ENCODE measurements at places on chromosomes 12 and 14. TPM values are rescaled to one million over a fixed set of nuclear protein-coding genes. Genes with fewer than 3 reads are reported as not detected.

DNA sequence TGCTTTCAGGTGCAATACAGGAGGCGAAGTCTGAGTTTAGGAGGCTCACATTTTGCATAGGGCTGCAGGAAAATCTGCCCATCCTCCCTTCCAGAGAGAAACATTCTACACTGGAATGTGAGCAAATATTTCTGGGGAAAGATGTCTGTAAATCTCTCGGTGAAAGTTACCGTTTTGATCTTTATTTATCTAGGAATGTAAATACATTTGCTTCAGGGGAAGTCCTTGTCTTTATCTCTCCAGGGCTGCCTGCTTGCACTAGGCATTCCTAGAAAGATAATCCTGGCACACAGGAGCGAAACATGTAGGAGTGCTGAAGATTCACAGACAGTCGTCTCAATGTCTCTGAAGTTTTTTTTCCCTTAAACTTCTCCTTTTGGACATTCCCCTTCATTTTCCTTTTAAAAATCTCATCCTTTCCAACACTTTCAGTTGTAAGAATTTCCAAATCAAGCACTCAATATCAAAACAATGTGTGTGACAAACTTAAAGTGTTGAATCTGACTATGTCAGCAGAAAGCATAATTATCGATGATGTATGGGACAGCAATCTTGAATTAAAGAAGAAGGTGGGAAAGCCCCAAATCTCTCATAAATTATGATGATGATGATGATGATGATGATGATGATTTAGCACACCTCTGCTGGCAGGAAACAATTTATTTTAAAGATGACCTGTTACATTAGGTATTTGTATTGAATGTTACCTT, 113.4 kb upstream of the RESF1 start:
- no peak for DNase-seq

DNA sequence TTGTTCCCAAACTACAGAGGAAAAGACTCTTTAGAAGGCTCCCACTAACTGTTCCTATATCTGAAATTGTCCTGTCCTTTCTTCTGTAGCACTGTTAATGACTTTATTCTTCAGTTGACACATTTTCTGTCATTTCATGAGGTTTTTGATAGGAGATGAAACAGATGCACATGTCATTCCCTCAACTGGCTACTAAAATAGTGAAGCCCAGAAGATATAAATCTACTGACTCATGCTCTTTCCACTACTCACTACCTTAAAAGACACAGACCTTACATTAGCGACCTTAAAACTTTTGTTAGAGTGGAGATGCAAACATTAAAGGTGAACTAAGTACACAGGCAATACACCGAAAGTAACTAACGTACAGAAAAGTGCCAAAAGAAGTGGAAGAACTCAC, 59.5 kb upstream of the ANKS1B start:
- DNase-seq = no peak

Gene ANO2
- 4.5 TPM for total RNA-seq

Gene SLC17A8
- total RNA-seq = 0.30 TPM

Gene CACNA1C
- total RNA-seq = 0.05 TPM

- DNase-seq = peak; percentile 91
Measured at GRCh38 chr12:121893961-121894460, 5.4 kb downstream of the PSMD9 start.

Gene RFX4
- not detected for total RNA-seq

Gene LTBP2
- total RNA-seq = 42.4 TPM

Gene SERPINA3
- 46.4 TPM for total RNA-seq
